Fibroblast of gingiva (primary cell): ENCODE measurements at places on chromosomes 5 and 9.

GRCh38 chr9:69932901-69933300 lies 110.7 kb upstream of the MAMDC2 start:
- DNase-seq, result no peak

DNA sequence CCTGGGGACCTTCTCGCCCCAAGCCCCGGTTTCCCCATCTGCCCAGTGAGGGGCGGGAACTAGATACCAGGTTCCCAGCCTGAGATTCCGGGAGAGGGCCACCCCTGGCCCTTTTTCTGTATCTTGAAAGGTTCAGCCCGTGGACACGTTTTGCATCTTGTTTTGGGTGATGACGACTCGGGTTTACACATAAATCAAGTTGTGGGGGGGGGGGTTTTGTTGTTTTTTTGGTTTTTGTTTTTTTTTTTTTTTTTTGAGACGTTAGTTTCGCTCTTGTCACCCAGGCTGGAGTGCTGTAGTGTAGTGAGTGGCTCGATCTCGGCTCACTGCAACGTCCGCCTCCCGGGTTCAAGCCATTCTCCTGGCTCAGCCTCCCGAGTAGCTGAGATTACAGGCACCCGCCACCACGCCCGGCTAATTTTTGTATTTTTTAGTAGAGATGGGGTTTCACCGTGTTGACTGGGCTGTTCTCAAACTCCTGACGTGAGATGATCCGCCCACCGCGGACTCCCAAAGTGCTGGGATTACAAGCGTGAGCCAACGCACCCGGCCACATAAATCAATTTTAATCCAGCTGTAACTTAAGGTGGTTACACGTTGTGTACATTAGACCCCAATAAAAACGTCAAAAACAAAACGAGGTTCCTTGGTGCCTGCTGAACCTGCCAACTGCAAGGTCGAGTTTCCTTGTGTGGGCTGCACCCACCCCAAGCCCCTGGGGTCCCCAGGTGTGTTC lies 1.1 kb upstream of the BRD3 start:
- no peak for DNase-seq

DNA sequence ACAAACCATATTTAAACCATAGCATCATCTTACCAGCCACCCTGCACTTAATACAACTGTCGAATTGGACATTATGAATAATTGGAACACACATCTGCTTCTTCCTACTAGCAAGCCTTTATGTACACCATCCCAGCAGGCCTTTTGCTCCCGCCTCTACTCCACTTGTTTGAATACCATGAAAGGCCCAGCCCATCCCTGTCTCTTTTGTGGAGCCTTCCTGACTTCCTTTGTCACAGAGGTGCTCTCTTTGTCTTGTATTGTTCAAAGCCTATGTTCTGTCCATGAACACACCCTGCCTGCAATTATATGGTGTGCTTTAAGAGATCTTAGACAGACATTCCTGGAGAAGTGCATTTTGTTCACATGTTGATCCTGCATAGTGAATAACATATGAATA lies 465.7 kb downstream of the DIRAS2 start:
- no peak for DNase-seq

DNA sequence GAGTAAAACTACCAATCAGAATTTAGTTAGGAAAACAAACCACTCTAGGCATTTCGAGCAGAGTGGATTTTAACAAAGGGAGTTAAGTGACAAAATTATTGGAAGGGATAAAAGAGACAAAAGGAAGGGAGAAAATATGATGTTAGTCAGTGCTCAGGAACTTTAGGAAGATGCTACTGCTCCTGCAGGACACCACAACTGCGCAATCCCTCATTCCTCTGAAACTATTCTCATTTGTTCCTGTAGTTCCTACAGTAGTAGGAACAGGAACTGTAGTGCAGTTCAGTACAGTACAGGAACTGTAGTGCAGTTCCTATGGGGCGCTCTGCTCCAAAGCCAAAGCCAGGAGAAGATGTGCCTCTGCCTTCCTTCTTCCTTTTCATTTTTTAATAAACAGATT lies 29.9 kb upstream of the MEGF10 start:
- no peak for DNase-seq

DNA sequence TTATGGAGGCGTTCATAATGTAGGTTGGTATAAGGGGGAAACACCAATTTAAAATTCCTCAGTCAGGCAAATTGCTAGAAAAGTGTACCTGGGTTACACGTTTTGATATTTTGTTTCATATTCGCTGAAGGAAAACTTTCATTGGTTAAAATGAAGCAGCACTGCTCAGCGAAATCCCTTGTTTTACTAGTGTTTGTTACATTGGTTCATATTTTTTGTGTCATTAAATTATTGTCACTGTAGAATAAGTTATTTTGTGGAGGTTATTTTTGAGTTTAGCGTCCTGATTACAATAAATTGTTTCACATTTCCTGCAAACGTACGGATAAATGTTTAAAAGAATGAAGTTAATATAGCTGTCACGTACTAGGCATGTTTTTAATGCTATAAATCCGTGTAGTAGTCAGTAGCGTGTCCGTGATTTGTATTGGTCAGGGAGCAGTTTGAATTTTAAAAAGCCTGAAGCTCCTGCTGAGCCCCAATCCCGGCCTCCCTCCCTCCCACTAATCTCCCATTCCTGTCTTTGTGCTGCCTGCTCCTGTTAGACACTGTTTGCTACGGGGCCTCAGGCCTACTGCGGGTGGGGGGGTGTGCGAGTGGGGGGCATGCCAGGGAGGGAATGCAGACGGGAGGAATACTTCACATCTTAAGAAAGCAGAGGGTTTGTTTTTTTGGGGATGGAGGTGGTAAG lies 2.0 kb downstream of the NIPBL start:
- no peak for DNase-seq

DNA sequence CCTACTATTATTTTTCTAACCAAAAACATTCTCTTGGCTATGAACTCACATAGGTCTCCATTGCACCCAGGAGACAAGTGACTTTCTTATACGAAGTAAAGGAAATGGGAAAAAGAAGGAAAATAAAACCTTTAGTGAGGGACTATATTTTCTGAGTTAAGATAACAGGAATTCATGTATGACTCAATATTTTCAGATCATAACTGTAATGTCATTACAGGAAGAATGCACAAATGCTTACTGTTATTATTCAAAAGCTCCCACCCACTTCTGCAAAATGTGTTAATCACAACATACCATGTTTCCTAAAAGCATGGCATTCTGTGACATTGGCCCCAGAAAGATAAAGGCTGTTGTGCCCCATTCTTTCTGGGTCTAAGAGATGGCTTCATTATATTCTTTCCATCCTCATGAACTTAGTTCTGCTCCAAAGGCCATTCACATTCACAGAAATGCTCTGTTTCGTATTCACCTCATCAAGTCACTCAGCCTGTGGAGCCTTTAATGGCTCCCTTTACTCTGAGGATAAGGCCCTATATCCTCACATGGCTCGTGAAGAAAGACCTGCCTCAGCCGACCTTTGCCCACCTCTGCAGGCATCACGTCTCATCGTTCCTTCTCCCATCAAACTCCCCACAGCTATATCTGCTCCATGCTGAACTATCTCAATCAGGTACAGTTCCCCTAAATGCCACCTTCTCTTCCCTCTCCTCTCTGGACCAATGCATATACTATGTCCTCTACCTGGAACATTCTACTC lies 77.0 kb downstream of the ABCA1 start:
- DNase-seq, result no peak

DNA sequence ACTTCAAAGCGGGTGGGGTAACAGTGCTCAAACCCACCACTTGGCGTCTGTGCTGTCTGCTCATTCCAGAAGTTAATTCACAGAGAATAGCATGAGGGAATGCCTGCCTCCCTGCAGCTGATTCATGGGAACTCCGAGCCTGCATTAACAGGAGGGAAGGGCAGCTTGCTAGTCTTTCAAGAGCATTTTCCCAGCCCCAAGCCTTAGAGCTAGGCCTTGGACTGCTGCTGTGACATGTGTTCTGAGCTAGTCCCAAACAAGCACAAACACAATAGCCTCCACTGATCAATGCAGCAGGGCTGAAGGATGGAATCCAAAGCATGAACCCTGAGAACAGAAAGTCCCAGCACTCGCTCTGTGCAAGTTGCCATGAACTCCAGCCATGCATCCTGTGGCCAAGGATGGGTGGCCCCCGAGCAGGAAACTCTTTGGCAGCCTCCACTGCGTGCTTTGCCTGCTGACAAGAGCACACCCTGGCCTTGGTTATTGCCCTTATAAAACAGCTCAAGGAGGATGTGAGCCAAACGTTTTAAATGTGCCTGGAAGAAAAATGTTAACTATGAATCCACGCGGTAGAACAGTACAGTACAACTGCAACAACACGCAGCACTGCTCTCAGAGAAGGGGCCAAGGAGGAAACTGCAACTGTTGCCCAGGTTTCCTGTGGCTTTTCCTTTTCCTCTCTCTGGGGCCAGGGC lies 653.1 kb upstream of the KLF4 start:
- peak; percentile 99 for DNase-seq

DNA sequence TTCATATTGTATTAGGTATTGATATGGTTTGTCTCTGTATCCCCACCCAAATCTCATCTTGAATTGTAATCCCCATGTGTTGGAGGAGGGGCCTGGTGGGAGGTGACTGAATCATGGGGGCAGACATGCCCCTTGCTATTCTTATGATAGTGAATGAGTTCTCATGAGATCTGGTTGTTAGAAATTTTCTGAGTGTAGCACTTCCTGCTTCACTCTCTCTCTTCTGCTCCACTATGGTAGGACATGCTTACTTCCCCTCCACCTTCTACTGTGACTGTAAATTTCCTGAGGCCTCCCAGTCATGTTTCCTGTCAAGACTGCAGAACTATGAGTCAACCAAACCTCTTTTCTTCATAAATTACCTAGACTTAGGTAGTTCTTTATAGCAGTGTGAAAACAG lies 187.4 kb upstream of the SLC24A2 start:
- DNase-seq, result no peak

DNA sequence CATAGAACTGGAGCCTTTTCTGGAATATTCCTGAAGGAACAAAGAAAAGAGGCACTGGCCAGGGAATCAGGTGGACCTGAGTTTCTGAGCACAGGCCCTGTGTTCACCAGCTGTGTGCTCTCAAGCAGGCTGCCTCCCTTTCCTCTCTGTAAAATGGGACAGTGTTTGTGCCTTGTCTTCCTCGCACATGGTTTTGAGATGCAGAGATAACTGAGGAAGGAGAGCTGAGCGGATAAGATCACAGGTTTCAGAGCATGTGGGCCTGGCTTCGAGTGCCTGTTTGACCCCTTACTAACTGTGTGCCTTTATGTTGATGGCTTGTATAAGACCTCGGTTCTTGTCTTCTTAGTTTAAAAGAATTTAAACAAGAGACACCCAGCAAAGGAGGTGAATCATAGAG lies 46.2 kb upstream of the HAND1 start:
- no peak for DNase-seq

DNA sequence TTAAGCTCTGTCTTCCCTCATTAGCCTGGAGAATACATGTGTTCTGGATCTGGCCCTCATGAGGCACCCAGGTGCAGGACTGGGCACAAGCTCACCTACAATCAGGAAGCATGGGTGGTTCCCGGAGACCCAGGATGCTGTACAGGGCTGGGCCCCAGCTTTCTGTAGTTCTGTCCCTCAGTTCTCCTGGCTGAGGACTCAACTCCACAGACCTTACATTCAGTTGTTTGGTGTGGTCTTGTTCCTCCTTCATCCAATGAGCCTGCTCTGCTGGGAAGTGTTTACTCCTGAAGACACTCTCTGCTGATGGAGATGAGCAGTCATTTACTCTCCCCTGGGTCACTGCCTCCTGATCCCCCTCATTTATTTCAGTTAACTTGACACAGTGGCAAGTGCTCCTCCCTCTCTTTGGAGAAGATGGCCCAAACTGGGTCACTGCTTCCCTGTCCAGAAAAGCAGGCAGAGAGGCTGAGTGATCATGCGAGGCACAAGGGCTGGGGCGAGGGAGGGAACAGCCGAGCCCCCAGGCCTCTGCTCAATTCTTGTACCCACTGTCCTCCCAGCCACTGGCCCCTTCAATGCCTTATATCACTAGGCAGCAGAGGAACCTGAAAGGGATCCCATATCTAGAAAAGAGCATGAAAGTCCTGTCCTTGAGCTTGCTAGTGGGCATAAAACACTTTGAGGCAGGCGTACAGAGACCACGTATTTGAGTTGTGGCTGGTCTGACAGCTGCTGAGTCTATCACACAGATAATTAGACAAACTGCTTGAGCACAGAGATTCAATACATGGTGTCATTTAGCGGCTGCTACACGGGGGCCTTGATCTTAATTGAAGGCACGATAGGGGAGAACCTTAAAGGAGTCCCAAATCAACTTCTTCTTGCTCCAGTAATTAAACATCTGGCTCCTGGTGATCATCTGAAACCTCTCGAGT lies 221.7 kb downstream of the FSTL4 start:
- DNase-seq, result no peak

DNA sequence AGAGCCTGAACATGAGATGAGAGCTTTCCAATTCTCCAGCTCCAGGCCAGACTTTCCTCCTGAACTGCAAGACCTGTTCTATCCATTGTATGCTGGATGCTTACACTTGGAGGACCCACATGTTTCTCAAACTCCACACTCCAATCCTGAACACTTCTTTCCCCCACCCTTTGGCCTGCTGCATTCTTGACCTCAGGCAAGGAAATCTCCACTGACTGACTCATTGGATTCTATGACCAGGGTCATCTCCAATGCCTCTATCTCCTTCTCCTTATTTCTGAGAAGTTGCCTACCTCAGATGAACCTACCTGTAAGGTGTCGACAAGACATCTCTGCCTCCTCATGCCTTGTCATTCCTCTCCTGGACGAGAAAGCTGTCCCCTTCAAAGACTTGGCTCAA lies 153.6 kb downstream of the CRB2 start:
- DNase-seq, result no peak

GRCh38 chr5:15932066-15932465 lies 247.5 kb downstream of the MARCHF11 start:
- DNase-seq, result no peak

DNA sequence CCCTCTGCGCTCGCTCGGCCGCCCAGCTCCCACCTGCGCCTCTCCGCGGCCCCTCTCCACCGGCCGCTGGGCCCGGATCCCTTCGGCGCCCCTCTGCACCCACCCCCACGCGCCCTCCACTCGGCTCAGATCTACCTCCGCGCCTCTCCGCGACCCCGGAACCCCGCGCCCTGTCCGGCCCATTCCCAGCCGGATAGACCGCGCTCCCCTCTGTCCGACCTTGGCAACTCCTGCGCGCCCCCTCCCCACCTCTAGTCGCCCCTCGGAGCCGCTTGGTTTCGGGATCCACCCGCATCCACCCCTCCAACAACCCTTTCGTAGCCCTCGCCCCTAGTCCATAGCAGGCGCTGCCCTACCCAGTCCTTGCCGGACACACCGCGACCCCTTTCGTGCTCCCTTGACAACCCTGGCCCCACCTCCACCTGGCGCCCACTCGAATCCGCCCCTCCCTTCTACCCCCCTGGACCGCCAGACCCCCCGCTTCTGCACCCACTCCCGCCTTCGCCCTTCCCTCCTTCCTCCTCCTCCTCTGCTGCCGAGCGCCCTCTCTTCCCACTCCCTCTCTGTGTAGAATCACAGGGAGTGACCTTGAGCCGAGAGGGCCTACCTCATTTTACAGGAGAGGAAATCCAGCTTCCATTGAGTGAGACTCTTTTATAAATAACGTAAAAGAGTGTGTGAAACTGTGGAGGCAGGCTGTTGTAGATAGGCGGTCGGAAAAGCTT lies 525 bp upstream of the AK3 start:
- DNase-seq, result peak; percentile 9

- no peak for DNase-seq
Measured at GRCh38 chr5:137880313-137880712, 8.9 kb upstream of the PKD2L2 start.
